Activated T-helper 9 cell treated with anti-CD3 and anti-CD28 coated beads, Interleukin-2, amount 50 U/mL, for 16 hours (primary cell): ENCODE measurements at places on chromosomes 16 and 17.

GRCh38 chr17:76241691-76242255, 1.5 kb upstream of the RNF157 start:
- no peak for DNase-seq

DNA sequence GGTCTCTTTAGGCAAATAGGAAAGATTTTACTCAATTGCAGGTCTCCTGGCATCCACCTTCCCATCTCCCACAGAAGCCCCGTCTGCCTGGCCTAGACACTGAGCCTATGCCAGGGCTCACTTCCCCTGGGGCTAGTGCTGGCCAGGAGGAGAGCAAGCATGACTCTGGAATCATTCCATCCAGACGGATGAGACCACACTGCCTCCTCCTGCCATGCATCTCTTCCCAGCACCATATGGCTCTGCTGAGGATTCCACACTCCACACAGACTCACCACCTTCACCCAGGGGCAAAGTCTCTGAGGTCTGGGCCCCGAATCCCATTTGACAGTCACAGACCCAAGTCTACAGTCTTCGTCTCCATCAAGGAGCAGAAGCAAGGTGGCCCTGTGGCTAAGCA, 346.5 kb downstream of the C16orf95 start:
- DNase-seq = no peak

GRCh38 chr16:6827931-6828330, 504.7 kb upstream of the RBFOX1 start:
- no peak for DNase-seq

DNA sequence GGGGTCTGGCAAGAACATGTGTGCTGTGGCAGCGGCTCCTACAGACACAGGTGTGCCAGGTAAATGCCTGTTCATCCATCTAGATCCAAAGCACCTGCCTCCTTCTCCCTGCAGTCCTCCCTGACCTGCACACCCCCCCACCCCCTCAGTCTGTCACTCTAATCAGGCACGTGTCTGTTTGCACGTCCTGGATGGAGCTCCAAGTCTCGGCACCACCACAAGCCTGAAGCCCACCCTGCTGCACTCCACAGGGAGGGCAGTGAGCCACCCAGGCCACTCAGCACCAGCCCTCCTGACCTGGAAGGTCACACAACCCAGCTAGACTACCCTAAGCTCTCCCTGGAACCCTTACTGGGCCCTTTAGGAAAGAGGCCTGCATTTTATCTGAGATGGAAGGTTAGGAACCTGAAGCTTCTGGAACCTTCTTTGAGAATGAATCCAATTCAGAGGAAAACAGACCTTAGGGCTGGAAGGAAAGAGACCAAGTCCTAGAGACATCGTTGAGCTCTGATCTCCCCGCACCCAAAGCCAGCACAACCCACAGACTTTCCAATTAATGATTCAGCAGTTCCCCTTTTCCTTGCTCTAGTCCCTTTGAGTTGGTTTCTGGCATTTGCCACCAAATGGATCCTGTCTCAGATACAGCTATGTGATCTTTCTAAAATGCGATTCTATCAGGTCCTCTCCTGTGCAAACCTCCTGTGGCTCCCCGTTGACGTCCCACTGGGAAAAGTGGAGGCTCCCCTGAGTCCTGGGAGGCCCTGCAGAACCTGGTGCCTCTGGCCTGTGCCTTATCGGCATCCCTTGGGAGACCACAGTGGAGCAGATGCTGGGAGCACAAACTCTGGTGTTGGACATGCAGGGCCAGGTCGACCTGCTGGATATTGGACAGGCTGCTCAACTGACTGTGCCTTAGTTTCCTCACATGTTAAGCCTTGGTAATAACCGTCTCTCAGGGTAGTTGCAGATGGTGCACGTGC, 67.9 kb downstream of the PRMT7 start:
- DNase-seq = no peak

DNA sequence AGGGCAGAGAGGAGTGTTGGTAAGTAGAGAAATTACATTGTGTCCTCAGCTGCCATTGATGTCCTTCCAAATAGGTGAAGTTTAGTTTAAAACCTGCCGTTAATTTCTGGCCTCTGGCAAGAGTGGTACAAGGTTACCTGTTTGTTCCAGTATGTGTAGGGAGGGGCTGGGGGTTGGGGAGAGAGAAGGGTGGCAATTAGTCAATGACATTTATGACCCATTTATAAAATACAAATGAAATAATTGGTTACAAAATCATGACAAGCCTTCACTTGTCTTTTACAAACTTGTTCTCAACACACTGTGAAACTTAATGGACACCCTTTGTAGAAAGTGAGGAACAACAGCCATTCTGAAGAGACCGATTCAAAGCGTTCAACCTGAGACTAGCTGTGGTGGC, 281.0 kb downstream of the FTO start:
- no peak for DNase-seq

GRCh38 chr17:5552841-5553240, 31.5 kb downstream of the NLRP1 start:
- DNase-seq = no peak

DNA sequence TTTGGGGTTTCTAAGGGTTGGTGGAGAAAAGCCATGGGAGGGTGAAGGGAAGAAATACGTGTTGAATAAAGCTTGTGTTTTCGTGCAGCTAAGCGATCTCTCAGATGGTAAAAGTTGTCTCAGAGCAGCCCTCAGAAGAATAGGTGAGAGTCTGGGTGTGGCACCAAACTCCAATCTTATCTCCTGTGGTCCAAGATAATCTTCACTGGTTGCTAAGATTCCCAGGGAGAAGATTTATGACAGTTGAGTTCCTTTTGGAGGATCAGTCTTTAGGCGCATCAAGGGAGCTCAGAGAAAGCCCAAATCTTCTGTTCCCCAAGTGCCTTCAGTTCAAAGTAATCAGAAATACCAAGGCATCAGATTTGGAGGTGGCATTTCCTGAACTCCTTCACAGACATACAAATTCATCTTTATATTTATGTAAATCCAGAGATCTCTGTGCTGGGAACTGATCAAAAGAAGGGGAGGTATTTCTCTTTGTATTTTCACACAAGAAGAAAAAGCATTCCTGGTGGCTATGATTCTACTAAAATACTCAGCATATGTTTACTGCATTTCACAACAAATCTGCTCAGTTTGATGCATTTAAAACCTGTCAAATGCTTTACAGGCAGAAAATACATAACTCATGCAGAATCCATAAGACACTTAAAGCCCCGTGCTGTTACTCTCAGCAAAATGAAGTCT, 102.9 kb downstream of the ABCC12 start:
- no peak for DNase-seq

DNA sequence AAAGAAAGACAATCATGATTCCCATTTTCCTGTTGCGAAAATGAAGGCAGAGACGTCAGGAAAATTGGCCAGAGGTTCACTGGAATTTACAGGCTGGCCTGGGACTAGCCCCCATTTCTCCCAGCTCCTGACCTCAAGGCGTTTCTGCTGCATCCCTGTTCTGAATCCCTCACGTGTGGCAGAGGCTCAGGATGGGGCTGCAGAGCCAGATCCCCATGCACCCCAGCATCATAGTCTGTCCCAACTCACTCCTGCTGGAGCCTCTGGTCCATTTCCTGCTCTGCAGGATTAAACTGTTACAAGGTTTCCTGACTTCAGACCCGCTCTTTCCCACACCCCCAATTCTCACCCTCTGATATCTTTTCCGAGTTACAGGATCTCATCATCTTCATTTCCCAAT, 2.9 kb downstream of the GPRC5B start:
- DNase-seq = no peak

- DNase-seq = no peak
These were observed 480.0 kb downstream of the PMP22 start for GRCh38 chr17:14784997-14785696.

DNA sequence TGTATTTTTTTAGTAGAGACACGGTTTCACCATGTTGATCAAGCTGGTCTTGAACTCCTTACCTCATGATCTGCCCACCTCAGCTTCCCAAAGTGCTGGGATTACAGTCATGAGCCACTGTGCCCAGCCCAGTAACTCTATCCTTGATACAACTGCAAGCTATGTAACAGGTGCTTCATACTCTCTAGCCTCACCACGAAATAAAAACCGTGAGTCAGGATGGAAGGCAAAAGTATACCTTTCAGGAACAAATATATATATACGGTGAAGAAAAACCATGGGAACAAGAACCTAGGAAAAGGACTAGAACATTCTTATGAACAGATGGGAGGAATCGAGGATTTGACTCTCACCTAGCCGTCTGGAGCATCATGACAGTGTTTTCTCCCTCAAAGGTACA, 9.6 kb upstream of the FBF1 start:
- DNase-seq = no peak

GRCh38 chr17:73492821-73493814, 151.1 kb downstream of the SDK2 start:
- no peak for DNase-seq

- DNase-seq = no peak
These were observed 255.7 kb upstream of the DYNLRB2 start for GRCh38 chr16:80285104-80285503.

- no peak for DNase-seq
These were observed 506.2 kb downstream of the WWOX start for GRCh38 chr16:78605548-78606101.

- DNase-seq = no peak
These were observed 4.3 kb downstream of the TMEM11 start for GRCh38 chr17:21209511-21210175.

GRCh38 chr16:85753976-85754375, 3.1 kb upstream of the C16orf74 start:
- DNase-seq = no peak

- no peak for DNase-seq
These were observed 466 bp downstream of the WDR90 start for GRCh38 chr16:649631-650030.

DNA sequence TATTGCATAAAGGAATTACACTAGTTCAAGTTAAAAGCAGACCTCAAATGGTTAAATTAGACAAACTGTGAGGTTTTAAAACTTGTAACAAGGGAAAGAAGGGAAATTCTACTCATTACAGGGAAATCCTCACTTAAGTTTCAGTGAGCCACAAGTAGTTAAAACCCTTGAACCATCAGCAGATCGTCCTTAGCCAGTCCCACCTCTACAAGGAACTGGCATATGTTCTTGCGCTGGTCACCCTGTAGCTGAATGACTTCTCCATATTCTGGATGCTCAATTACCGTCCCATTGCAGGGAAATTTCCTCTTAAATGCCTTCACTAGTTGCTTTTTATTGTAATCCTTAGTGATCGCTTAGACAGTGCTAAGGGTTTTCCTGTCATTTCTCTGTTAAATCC, 5.5 kb downstream of the PRSS21 start:
- DNase-seq = no peak

DNA sequence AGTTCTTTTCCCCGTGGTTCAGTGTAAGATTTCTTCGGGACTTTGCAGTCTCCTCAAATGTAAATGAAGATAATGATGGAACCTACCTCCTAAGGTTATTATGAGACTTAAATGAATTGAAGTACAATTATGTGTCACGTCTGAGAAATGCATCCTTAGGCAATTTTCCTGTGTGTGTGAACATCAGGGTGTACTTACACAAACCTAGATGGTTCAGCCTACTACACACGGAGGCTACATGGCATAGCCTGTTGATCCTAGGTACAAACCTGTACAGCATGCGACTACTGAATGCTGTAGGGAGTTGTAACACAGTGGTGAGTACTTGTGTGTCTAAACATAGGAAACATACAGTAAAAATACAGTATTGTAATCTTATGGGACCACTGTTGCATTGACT, 1.1 kb upstream of the FAM20A start:
- no peak for DNase-seq

DNA sequence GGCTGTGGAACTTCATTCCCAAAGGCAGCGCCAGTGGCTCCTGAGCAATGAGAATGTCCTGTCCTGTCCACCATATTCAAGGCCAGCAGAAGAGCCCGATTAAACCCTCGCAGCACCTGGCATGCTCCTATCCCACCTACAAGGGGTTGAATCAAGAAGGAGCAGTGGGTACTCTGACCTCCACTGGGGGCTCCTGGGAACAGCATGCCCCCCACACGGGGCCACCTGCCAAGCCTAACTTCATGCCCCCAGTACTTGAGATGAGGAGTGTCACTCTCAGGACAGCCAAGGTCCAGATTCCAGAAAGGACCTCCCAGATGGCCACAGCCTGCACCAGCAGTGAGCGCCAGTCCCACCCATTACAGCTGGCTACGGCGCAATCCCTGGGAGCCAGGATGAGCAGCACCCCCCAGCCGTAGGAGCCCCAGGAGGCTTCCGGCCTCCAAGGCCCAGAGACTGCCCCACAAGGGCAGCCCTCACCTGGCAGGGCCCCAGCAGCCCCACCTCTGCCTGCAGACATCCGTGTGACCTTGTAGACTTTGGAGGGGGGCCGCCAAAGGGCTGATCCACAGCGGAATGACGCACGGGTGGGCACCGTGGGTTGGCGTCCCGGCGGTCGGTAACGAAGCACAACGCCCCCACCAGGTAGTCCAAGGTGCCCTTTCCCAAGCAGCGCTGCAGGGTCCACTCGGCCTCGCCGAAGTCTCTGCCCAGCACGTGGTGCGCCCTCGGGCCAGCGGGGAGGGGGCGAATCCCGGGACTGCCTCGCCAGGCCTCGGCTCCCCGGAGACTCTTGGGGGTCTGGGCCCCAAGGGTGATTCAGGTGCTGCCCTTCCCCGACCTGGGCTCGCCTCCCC, 1.0 kb upstream of the MPDU1 start:
- DNase-seq = no peak

DNA sequence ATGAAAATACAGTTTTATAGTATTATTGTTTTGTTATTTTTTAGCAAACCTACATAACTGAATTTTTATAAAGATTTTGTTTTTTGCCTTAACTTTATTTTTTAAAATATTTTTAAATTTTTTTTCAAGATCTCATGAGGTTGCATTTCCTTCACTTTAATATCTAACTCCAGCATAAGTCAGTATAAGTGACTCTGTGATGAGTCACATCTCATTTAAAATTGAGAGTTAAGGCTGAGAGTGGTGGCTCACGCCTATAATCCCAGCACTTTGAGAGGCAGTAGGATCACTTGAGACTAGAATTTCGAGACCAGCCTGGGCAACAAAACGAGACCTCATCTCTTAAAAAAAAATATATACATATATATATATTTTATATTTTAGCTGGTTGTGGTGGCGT, 44.0 kb downstream of the NLK start:
- no peak for DNase-seq

DNA sequence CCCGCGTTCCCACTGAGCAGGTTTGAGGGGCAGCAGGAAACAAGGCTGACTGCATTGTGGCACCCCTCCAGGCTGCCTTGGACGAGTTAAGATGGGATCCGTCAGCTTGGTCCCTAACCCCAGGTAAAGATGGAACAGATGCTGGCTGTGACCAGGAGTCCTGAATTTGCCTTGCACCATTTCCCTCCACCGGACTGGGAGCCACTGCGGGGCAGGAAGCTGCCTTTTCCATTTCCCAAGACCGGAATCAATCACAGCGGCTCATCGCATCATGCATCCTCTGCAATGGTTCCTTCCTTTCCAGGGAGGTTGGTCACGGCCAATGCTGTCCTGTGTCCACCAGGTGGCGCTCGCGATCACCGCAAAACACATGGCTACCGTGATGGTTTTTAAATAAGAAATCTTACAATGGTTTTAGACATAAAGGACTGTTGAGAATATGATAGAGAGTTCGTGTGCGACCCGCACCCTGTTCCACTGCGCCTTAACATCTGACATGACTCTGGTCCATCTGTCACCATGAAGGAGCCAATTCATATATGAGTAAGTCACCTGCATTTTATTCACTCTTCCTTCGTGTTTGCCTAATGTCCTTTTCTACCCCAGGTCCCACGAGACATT, 6.8 kb upstream of the MEAK7 start:
- DNase-seq = peak; percentile 75
